ENCODE measurements at places on chromosomes 3 and 15.

GRCh38 chr3:11390411-11391131 lies 118.4 kb downstream of the ATG7 start:
- no peak for DNase-seq

DNA sequence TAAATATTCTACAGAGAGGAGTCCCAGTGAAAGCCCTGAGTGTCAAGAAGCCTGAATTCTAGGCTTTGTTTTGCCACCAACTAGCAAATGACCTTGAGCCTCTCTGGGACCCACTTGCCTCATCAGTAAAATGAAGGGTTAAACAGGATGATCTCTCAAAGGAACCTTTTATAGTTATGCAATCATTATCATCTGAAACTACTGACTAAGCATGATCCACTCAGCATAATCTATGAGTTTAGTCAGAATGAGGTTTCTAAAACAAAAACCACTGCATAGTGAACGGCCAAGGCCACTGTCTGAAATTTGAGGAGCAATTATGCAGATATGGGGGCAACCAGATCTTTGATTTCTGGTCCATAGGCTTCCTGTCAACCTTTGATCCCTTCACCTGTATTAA lies 319.0 kb downstream of the MECOM start:
- DNase-seq: no peak

DNA sequence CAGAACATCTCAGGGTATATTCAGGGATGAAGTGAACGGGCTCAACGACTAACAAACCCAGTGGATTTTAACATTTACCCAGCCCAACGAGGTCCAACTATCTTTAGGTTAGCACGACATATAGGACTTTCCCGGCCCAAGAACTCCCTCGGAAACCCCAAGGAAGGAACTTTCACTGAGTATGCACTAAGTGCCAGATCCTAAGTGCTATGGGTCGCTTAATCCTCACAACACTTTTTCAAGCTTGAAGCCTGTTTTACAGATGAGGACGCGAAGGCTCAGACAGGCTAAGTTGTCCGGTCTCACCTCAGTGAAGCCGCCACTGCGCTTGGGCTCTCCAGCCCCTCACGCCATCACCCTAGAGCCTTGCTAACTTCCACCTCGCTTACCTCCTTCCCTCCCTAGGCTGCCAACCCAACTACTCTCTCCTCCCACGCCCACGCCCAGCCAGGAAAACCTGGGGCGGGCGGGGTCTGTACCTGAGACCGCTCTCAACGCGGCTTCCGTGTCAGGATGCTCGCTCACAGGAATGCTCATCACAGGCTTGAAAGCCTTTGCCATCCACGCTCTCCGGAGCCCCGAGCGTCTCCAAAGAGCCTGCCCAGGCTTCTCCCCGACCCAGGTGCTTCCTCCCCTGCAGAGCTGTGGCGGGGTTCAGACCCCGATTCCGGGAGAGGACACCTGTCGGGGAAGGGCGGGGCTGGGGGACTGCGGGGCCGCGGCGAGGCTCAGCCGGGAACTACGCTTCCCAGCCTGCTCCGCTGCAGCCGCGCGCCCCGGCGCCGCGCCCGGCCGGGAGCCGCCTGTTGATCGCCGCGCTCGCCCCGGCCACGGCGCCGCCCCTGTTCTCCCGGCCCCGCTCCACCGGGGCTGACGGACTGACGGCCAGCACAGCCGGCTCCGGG lies at the start of gene TMOD2:
TSS of gene TMOD2 (plus strand) at position 806 of the 905 bp plus-strand sequence. CDS start 14,845 bp downstream, outside the sequence.
- DNase-seq: peak; percentile 56

GRCh38 chr3:196054661-196055060 lies 27.2 kb downstream of the TFRC start:
- no peak for DNase-seq

- DNase-seq: no peak
Observed at GRCh38 chr15:65275728-65276126, 11.0 kb downstream of the PARP16 start.

- no peak for DNase-seq
Observed at GRCh38 chr3:178083906-178084866, 452.1 kb upstream of the KCNMB2 start.

DNA sequence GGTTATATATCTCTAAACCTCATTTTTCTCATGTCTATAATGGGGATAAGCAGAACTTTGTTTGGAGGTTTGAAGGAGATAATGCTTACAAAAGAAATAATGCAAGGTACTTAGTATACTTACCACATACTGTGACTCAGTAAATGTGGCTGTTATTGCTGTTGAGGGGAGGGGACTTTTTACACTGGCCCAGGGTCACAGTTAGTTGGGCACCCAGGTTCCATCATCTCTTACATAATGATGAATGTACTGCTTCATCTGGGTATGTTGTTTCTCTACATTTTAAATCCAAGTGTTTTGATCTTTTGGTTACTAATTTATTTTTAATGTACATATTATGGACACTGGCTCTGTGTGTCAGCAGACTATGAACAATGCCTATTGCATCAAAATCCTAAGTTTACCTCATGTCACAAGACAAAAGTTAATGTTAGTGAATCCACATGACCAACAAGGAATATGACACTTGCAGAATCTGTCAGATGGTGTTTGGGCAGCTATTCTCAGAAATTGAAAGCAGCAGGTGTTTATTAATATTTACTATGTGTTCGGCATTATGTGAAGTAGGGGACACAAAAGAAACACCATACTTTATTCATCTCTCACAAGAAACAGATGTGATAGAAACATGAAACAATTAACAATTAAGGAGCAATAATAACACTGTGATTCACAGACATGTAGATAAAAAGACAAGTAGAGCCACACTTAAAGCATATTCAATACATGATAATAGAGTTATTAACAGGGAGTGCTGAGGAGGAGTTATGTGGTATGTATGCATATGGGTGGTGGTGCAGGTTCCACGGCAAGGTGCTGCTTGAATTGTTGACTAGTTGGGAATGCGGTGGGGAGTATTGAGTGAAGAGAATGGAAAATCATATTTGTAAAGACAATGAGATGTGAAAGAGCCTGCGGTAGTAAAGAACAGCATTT lies 109.7 kb downstream of the GALK2 start:
- DNase-seq: no peak

All from hindlimb muscle (tissue), 1 donor.